Testis (tissue), 5 donors: ENCODE measurements at places on chromosomes 4 and X. TPM values are rescaled to one million over a fixed set of nuclear protein-coding genes. Genes with fewer than 3 reads are reported as not detected.

- no peak overlapping the region for H3K27ac ChIP-seq
- H3K27me3 ChIP-seq, result no peaks in the 10 kb centered on the region
- H3K4me1 ChIP-seq, result no peaks in the 10 kb centered on the region
- no peaks in the 10 kb centered on the region for H3K36me3 ChIP-seq
- no peak for DNase-seq
Measured at GRCh38 chr4:21012851-21013331, 312.6 kb downstream of the PACRGL start.

- no peaks in the 10 kb centered on the region for H3K27me3 ChIP-seq
- no peak for DNase-seq
- no peak overlapping the region for H3K27ac ChIP-seq
- no peaks in the 10 kb centered on the region for H3K4me1 ChIP-seq
- no peak overlapping the region for H3K4me3 ChIP-seq
Measured at GRCh38 chr4:15914736-15915135, 23.8 kb downstream of the FGFBP1 start.

Gene PCDH7
- 2.8 TPM for total RNA-seq

Gene KCNE5
- 0.79 TPM for total RNA-seq

GRCh38 chr4:186725469-186726425 lies 2.1 kb upstream of the FAT1 start:
- peaks cover 21% of the 10 kb centered on the region for H3K4me1 ChIP-seq
- peak; percentile 90 for DNase-seq
- peak overlapping the region; percentile 80 for H3K4me3 ChIP-seq
- H3K27ac ChIP-seq, result peak overlapping the region; percentile 84

GRCh38 chr4:26607776-26608175 lies 23.9 kb downstream of the TBC1D19 start:
- H3K4me3 ChIP-seq, result no peak overlapping the region
- DNase-seq, result no peak
- no peaks in the 10 kb centered on the region for H3K4me1 ChIP-seq
- H3K27ac ChIP-seq, result no peak overlapping the region
- H3K36me3 ChIP-seq, result no peaks in the 10 kb centered on the region

- H3K27ac ChIP-seq, result no peak overlapping the region
- H3K4me1 ChIP-seq, result no peaks in the 10 kb centered on the region
- no peak overlapping the region for H3K4me3 ChIP-seq
- no peak for DNase-seq
- H3K27me3 ChIP-seq, result no peaks in the 10 kb centered on the region
Measured at GRCh38 chrX:113947548-113947947, 636.3 kb upstream of the HTR2C start.

DNA sequence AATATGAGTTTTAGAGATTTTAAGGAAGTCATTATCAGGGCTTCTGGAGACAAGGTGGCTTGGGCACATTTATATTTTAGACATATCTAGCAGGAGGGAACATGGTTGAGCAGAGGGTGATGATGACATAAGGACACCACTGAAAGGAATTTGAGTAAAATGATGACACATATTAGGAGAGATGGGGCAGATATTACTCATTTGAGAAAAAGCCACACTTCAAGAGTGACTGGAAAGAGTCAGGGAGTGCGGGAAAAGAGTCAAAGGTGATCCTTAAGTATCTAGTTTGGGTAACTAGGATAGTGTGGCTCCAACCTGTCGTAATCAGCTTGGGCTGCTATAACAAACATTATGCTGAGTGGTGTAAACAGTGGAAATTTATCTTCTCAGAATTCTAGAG lies 377.7 kb downstream of the PACRGL start:
- no peaks in the 10 kb centered on the region for H3K36me3 ChIP-seq
- no peak for DNase-seq
- H3K27me3 ChIP-seq, result no peaks in the 10 kb centered on the region

DNA sequence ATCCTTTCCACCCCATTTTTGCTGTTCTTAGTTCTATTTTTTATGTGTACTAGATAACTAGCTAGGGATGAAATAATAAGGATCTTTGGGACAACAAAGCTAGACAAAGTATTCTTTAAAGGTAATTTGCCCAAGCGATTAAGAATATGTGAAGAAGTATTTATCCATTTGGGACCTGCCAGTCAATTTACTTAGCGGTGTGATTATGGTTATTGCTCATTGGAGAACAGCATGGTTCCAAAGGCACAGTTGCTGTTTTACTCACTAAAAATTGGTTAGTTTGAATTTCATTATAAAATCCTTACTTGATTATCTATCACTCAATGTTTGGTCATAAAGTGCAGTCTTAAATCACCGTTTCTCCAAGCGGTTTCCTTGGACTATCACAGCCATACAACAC lies 124.1 kb downstream of the SNCA start:
- no peaks in the 10 kb centered on the region for H3K27me3 ChIP-seq
- H3K27ac ChIP-seq, result no peak overlapping the region
- no peak for DNase-seq
- no peaks in the 10 kb centered on the region for H3K4me1 ChIP-seq
- H3K4me3 ChIP-seq, result no peak overlapping the region
- no peaks in the 10 kb centered on the region for H3K36me3 ChIP-seq

DNA sequence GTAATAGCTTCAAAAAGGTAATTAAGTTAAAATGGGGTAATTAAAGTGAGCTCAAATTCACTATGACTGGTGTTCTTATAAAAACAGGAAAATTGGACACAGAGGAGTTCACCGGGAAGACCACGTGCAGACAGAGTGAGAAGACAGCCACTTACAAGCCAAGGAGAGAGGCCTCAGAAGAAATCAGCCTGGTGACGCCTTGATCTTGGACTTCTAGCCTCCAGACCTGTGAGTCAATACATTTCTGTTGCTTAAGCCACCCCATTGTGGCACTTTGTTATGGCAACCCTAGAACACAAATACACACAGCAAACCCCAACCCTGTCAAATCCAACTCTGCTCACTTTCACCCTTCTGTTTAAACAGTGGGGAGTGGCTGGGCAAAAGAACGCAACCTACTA lies 4.1 kb upstream of the CD38 start:
- H3K4me3 ChIP-seq, result no peak overlapping the region
- DNase-seq, result no peak
- H3K27me3 ChIP-seq, result no peaks in the 10 kb centered on the region
- H3K4me1 ChIP-seq, result peaks cover 6% of the 10 kb centered on the region
- no peaks in the 10 kb centered on the region for H3K36me3 ChIP-seq
- no peak overlapping the region for H3K27ac ChIP-seq

DNA sequence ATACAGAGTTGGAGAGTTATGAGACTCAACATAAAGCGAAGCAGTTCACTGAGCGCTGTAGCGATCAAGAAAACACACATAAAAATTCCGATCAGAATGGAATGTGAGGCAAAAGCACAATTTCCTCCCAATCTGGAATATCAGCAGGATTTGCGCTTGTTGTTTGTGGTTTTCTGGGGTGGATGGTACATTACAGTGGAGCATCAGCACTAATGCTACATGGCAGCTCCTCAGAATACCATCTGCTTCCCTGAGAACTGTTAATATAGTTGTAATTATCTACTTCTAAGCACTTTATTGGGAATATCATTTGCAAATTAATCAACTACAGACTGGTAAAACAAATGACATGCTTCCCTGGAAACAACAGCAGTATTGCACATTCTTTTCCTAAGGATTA lies 324.1 kb upstream of the PPARGC1A start:
- H3K4me3 ChIP-seq, result no peak overlapping the region
- no peak for DNase-seq
- H3K27me3 ChIP-seq, result no peaks in the 10 kb centered on the region
- no peaks in the 10 kb centered on the region for H3K4me1 ChIP-seq

Gene H2BW2
- 1.7 TPM for total RNA-seq

Gene USP51
- 13.3 TPM for total RNA-seq

Gene S100P
- total RNA-seq, result 0.19 TPM

Gene RELL1
- 20.4 TPM for total RNA-seq

- H3K36me3 ChIP-seq, result no peaks in the 10 kb centered on the region
- no peaks in the 10 kb centered on the region for H3K4me1 ChIP-seq
- peak within 1 kb of the TSS; percentile 61 for H3K4me3 ChIP-seq
- no peak for DNase-seq
- H3K27me3 ChIP-seq, result no peaks in the 10 kb centered on the region
- H3K27ac ChIP-seq, result no peak within 1 kb of the TSS
Measured at GRCh38 chrX:153411255-153411987, at the start of gene ZFP92. Gene ZFP92, plus strand, starts transcription at chrX:153411472. Its CDS starts 6,851 bp downstream, at chrX:153418323.

Gene PNMA5
- 13.0 TPM for total RNA-seq

Gene IL2RG
- 7.7 TPM for total RNA-seq

DNA sequence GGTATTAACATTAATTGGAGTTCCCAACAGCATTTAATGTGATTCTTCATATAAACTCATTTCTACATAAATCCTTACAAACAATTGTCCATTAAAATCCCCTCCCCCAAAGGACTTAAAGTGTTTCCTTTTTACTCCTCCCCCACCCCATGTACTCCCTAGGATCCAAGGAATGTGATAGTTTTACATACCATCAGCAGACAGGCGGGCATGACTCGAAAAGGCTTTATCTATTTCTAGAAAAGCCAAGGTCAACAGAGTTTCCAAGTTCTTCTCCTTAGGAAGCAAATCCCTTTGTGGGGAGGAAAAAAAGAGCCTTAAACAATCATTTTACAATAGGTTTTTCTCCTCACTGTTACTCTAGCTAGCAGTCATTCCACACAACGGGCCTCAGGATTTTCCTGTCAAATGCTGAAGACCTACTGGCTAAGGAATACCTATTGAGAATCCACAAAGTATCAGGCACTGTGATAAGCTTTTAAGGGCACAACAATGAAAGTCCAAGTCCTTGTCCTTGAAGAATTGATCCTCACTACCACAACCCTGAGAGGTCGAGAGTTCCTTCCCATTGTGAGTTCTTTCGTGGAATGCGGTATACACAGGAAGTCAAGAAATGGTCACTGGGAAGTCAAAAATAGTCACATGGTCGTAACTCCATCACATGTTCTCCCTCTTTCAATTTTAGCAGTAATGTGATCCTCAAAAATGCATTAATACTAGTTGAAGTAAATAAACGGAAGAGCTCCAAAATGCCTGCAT lies 7.2 kb downstream of the PPM1K start:
- no peaks in the 10 kb centered on the region for H3K27me3 ChIP-seq
- no peak overlapping the region for H3K4me3 ChIP-seq
- H3K36me3 ChIP-seq, result no peaks in the 10 kb centered on the region
- peak; percentile 53 for DNase-seq
- H3K27ac ChIP-seq, result peak overlapping the region; percentile 14
- H3K4me1 ChIP-seq, result peaks cover 12% of the 10 kb centered on the region

Gene FMR1NB
- total RNA-seq, result 70.7 TPM

Gene FDCSP
- not detected for total RNA-seq

- no peaks in the 10 kb centered on the region for H3K36me3 ChIP-seq
- H3K4me1 ChIP-seq, result peaks cover 6% of the 10 kb centered on the region
- peak; percentile 74 for DNase-seq
- H3K27ac ChIP-seq, result no peak overlapping the region
Measured at GRCh38 chr4:6264225-6264540, 5.5 kb upstream of the WFS1 start.

- no peaks in the 10 kb centered on the region for H3K4me1 ChIP-seq
- H3K27ac ChIP-seq, result no peak overlapping the region
- no peaks in the 10 kb centered on the region for H3K36me3 ChIP-seq
- no peaks in the 10 kb centered on the region for H3K27me3 ChIP-seq
- no peak for DNase-seq
Measured at GRCh38 chr4:111120191-111120590, 497.3 kb upstream of the PITX2 start.

Gene LRCH2
- 3.8 TPM for total RNA-seq

Gene REPS2
- 13.2 TPM for total RNA-seq

DNA sequence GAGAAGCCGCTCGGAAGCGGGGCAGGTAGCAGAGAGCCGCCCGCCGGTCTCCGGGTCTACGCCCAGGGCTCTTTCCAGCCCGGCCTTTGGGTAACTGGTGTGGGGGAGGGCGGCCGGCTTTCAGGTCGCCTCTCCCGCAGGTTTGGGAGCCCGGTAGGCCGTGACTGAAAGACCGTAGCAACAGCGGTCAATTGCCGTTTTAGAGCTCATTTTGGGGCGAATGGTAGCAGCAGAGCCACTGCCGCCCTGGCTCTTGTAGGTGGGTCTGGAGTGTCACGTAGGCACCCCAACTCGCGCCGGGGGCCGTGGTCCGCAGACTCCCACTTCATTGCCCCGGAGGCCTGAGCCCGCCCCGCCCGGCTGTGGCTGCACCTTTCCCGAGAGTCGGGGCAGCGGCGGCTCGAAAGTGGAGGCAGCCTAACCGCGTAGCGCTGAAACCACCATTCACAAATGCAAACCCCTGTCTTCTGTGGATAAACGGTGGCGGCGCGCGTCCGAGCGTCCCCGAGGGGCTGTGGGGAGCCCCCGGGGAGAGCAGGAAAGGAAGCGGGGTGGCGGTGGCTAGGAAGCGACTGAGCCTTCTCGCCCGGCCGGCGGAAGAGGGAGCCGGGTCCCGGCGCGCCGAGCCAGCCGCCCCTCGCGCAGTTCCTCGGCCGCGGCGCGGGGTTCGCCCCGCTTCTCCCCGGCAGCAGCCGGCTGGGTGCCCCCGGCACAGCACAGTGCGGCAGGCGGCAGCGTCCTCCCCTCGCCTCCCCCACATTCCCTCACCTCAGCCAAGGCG lies 2185.1 kb upstream of the TENM3 start:
- H3K27ac ChIP-seq, result peak overlapping the region; percentile 50
- DNase-seq, result peak; percentile 35
- no peaks in the 10 kb centered on the region for H3K27me3 ChIP-seq
- H3K4me3 ChIP-seq, result peak overlapping the region; percentile 52

DNA sequence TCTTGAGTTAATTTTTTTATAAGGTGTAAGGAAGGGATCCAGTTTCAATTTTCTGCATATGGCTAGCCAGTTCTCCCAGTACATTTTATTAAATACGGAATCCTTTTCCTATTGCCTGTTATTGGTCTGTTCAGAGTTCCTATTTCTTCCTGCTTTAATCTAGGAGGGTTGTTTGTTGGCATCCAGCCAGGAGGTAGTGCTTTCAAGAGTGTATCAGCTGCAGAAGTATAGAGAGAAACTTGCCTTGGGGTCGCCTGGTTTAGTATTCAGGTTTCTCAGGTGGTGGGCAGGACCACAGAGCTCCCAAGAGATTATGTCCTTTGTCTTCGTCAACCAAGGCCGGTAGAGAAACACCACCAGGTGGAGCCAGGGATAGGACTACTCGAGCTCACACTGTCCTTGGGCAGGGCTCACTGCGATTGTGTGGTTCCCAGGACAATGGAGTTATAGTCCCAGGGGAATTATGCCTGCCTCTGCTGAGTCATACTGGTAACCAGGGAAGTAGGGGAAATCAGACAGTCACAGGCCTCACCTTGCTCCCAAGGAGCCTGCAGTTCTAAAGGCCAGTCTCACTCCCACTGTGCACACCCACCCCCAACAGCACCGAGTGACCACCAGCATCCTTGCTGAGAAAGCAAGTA lies 168.1 kb downstream of the VSIG4 start:
- peak; percentile 15 for DNase-seq
- H3K4me3 ChIP-seq, result no peak overlapping the region
- no peak overlapping the region for H3K27ac ChIP-seq
- no peaks in the 10 kb centered on the region for H3K27me3 ChIP-seq

Gene DOK7
- 22.9 TPM for total RNA-seq

DNA sequence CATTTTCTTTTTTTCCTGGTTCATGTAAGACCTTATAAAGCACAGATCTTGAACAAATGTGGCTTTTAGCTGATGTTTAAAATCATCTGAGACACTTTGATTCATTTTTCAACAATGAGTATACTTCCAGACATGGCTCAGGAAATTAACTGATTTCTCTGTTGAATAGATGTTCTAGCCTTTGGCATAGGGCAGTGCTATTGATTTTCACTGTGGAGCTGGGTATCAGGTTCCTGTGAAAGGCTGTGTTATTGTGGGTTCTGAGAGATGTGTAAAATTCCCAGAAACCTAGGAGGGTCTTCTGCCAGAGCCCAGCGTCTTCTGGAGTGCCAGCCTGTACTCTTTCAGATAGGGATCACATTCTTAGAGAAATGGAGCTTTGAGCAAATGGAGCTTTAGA lies 278.9 kb downstream of the EPHA5 start:
- no peaks in the 10 kb centered on the region for H3K36me3 ChIP-seq
- H3K4me3 ChIP-seq, result no peak overlapping the region
- H3K27ac ChIP-seq, result no peak overlapping the region
- no peak for DNase-seq
